ENCODE measurements at places on chromosomes 1 and 21. TPM values are rescaled to one million over a fixed set of nuclear protein-coding genes. Genes with fewer than 3 reads are reported as not detected.

Gene NR5A2
- not detected for polyA plus RNA-seq

Gene MAP10
- polyA plus RNA-seq = 1.1 TPM

Gene HSD3B2
- polyA plus RNA-seq = not detected

Gene PRKCZ
- 54.9 TPM for polyA plus RNA-seq

Gene CNR2
- not detected for polyA plus RNA-seq

Gene GCSAML
- polyA plus RNA-seq = not detected

Gene DCST2
- 0.76 TPM for polyA plus RNA-seq

All from neural cell (in vitro differentiated cells).